A673 (cell line): ENCODE measurements at places on chromosomes 16 and 17.
A peak's percentile ranks its signal among the peaks of the same experiment; 100 is the strongest.

GRCh38 chr16:24999088-24999670, 16.0 kb downstream of the ARHGAP17 start:
- no peak for DNase-seq

GRCh38 chr16:57770361-57770760, 31.9 kb downstream of the KIFC3 start:
- DNase-seq: no peak

DNA sequence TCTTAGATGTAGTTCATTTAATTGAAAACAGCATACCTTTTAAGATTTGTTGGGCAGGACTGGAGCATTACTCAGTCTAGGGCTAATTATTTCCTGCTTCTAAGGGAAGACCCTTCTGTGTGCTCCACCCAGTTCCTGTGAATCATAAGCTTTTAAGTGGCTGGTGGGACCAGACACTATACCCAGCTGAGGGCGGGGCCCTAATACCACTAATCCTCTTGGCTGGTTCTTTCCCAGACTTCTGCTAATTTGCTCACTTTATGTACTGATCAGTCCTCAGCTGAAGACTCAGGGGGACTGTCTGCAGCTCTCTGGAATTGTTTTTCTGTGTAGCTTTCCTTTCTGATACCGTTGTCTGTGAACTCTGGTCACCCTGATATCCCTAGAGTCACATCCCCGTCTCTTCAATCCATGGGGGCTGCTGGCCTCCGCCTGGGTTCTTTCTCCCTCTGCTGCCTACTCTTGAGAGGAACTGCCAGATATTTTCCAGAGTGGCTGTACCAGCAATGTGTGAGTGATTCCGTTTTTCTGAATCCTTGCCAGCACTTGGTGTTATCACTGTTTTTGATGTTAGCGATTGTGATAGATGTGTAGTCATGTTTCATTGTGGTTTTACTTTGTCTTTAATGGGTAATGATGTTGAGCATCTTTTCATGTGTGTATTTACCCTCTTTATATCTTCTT, 35.1 kb downstream of the MFSD11 start:
- DNase-seq: peak; percentile 98

- DNase-seq: no peak
Measured at GRCh38 chr17:19273731-19274130, 36.6 kb downstream of the EPN2 start.

DNA sequence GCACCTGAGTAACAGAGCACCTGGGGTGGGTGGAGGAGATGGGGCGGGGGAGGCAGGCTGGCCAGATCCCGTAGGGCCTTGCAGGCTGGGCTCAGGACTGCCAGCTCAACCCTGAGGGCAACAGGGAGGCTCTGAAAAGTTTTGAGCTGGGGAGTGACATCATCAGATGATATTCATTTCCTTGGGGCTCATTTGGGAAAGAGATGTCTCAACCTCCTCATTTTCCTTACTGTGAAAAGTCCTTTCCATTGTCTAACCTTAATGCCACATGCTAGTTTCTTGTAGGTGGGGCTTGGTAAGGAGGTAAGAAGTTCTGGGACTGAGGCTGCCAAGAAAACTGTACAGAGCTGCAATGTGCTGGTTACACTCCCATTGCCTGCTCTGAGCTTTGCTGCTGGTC, 3.7 kb downstream of the TNS4 start:
- DNase-seq: no peak

- DNase-seq: no peak
Measured at GRCh38 chr17:49667854-49668253, 10.0 kb downstream of the SPOP start.

GRCh38 chr16:72976438-72977064, 71.4 kb downstream of the ZFHX3 start:
- DNase-seq: no peak

- DNase-seq: no peak
Measured at GRCh38 chr17:65446838-65447526, 114.5 kb downstream of the AXIN2 start.

GRCh38 chr17:63364387-63364786, 81.7 kb downstream of the CYB561 start:
- no peak for DNase-seq

DNA sequence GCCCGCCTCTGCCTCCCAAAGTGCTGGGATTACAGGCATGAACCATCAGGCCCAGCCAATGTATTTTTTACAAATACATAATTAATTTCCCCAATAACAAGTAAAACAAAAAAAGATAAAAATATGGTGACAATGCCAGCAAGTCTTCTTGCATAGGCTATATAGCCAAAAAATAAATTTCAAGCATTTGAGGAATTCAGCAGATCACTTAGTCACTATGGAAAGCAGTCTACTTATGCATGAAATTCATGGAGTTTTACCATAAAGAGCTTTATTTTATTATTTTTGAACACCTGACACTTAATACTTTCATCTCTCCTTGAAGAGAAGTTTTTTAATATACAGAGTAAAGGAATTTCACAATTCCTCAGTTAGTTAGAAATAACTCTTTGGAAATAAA, 56.4 kb downstream of the BRIP1 start:
- DNase-seq: no peak

DNA sequence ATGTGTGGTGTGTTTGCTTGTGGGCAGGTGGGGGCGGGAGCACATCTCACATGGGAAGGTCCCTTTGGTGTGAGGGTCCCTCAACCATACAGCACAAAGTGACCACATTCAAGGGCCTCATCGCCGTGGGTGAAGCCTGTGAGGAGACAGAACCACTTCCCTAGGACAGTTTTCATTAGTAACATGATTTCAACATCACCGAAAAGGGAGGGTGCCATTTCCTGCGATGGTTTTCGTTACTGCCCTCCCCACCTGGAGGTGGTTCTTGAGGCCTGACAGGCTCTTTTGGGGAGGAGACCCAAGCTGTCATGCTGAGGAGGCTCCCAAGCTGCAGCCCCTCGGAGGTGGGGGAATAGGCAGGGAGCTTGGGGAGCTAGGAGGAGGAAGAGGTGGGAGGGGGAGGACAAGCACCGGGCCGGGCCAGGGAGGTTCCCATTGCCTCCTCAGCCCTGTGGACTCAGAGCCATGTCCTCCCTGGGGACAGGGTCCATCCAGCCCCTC, 9.5 kb downstream of the CD300LB start:
- no peak for DNase-seq
